Spleen (tissue), 13 donors: ENCODE measurements at places on chromosomes 7 and 10. TPM values are rescaled to one million over a fixed set of nuclear protein-coding genes. Genes with fewer than 3 reads are reported as not detected.

- H3K27ac ChIP-seq, result no peak overlapping the region
- peak overlapping the region; percentile 1 for H3K4me3 ChIP-seq
- H3K4me1 ChIP-seq, result peaks cover 15% of the 10 kb centered on the region
These were observed 239.7 kb upstream of the INHBA start for GRCh38 chr7:41942468-41943093.

- no peak overlapping the region for H3K27ac ChIP-seq
- H3K36me3 ChIP-seq, result no peaks in the 10 kb centered on the region
- H3K27me3 ChIP-seq, result no peaks in the 10 kb centered on the region
- H3K4me1 ChIP-seq, result no peaks in the 10 kb centered on the region
These were observed 105.9 kb downstream of the ANKRD7 start for GRCh38 chr7:118330388-118330787.

- H3K36me3 ChIP-seq, result no peaks in the 10 kb centered on the region
- H3K27ac ChIP-seq, result no peak overlapping the region
- H3K4me1 ChIP-seq, result peaks cover 9% of the 10 kb centered on the region
- H3K27me3 ChIP-seq, result peaks cover 42% of the 10 kb centered on the region
These were observed 3.1 kb downstream of the JCAD start for GRCh38 chr10:30056281-30056680.

- DNase-seq, result no peak
- H3K4me3 ChIP-seq, result no peak overlapping the region
- H3K27ac ChIP-seq, result no peak overlapping the region
- no peaks in the 10 kb centered on the region for H3K4me1 ChIP-seq
These were observed 150.9 kb upstream of the MEOX2 start for GRCh38 chr7:15837306-15837950.

GRCh38 chr10:26326851-26327250 lies 110.3 kb downstream of the GAD2 start:
- H3K27me3 ChIP-seq, result no peaks in the 10 kb centered on the region
- no peaks in the 10 kb centered on the region for H3K36me3 ChIP-seq
- H3K4me1 ChIP-seq, result no peaks in the 10 kb centered on the region
- H3K27ac ChIP-seq, result no peak overlapping the region
- no peak overlapping the region for H3K4me3 ChIP-seq

SLC16A12 gene
- not detected for total RNA-seq

ST7 gene
- total RNA-seq, result 16.1 TPM

PTF1A gene
- total RNA-seq, result not detected

SYPL1 gene
- total RNA-seq, result 95.3 TPM

EEPD1 gene
- 17.8 TPM for total RNA-seq

CCDC7 gene
- total RNA-seq, result 30.2 TPM

ITIH2 gene
- not detected for total RNA-seq
